ENCODE measurements at places on chromosomes 12 and 14.

DNA sequence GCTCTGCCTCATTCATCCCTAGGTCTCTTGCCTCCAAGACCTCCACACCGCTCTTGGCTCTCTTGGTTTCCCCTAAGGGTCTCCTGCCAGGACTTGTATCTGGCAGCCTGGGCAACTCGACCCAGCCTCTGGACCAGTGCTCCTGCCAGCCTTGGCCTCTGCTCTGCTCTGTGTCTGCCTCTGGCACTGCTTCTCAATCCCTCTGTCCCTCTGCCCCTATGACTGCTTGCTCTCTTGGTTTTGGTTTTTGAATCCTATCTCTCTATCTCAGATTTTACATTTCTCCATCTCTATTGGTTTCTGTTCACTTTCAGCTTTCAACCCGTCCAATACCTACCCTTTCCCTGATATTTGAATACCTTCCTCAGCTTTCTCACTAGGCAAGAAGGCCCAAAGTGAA is 6.3 kb downstream of the ITGA5 start:
- DNase-seq: no peak

DNA sequence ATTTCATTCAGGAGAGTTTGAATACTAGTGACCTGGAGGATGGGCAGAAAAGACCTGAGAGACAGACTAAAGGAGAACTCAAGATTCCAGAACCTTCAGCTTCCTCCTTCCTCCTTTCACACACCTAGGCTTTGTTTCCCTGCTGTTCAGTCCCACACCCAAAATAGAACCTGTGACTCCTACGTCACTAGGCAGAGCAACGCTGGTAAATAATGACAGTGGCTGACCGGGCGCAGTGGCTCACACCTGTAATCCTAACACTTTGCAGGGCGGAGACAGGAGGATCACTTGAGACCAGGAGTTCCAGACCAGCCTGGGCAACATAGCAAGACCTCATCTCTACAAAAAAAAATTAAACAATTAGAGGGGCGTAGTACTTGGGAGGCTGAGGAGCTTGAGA is 166.4 kb upstream of the FKBP4 start:
- DNase-seq: no peak

- DNase-seq: no peak
Observed at GRCh38 chr12:101789171-101789570, 41.6 kb downstream of the GNPTAB start.

DNA sequence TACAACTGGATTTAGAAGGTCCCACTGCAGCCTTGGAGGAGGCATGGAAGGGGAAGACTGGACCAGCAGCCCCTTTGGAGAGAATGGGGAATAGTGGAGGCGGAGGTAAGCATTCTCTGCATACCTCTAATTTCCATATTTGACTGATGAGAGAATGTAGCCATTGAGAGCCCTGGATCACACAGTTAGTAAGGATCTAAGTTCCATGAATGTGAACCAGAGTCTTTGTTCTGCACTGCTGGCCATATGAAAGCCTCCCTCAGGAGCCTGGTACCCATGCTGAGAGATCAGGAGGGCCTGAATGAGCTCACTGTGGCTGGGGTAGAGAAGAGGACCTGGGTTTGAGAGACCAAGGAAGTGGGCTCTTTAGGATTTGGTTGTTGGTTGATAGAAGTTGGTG is 192.1 kb downstream of the TMEM132C start:
- no peak for DNase-seq

- DNase-seq: no peak
Observed at GRCh38 chr14:104517426-104517825, 62.1 kb upstream of the C14orf180 start.

DNA sequence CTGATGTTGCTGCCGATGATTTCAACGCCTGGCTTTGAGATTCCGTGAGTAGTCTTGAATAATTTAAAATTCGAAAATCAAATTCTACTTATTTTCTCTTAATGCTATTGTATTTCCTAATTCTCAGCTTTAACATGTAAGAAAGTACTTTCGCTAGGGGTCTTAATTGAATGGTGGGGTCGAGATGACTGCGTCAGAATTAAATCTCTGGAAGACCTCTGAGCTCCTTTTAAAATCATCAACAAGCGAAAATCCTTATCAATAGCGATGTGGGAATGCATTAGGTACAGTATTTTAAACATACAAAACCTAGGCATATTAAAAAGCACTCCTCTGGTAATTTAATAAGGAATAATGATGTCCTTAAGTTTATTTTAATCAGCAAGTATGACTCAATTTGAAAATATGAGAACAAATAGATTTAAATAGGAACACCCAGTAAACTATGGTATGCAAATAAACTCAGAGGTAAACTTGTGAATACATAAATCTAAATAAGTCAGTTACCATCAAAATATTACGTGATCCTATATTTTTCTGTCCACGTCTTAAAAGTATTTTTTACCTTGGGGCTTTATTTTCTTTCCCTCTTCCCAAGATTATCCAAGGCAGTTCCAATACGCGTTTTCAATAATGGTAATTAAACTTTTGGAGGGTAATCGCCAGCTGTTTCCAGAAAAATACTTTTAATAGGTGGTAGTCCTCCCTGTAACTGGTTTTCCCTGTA is 1.4 kb downstream of the FOXA1 start:
- no peak for DNase-seq

DNA sequence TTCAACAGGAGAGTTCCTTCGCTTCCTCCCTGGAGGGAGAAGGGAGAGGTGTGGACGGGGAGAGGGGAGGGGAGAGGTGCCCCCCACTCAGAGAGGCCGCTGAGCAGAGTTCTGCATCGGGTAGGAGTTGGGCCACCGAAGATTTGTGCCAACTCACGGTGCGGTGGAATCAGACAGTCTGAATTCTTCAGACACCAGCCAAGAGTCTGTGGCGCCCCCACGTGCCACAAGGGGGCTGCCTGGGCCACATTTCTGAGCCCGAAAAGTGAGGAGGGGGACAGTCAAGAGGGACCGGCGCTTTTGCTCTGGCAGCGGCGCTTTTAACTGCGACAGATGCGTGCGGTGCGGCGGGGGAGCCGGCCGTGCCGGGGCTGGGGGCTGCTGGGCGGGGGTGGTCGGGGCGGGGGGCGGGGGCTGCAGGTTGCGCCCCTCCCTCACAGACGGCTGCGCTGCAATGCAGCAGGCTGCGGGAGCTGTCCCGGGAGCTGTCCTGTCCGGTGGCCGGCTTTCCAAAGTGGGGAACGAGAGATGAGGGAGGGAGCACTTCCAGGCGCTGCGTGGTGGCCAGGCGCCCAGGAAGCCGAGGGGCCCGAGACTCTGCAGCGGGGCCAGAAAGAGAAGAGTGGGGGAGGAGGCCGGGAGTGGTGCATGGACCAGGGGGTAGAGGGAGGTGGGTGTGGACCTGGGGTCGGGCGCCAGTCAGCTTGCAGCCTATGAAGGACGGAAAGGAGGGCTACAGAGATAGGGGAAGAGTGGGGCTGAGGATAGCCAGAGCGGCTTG is 975 bp upstream of the RTL1 start:
- DNase-seq: no peak

GRCh38 chr12:132094269-132094891 is 49.7 kb downstream of the DDX51 start:
- no peak for DNase-seq

- DNase-seq: no peak
Observed at GRCh38 chr14:52012635-52013034, 23.3 kb downstream of the RTRAF start.

DNA sequence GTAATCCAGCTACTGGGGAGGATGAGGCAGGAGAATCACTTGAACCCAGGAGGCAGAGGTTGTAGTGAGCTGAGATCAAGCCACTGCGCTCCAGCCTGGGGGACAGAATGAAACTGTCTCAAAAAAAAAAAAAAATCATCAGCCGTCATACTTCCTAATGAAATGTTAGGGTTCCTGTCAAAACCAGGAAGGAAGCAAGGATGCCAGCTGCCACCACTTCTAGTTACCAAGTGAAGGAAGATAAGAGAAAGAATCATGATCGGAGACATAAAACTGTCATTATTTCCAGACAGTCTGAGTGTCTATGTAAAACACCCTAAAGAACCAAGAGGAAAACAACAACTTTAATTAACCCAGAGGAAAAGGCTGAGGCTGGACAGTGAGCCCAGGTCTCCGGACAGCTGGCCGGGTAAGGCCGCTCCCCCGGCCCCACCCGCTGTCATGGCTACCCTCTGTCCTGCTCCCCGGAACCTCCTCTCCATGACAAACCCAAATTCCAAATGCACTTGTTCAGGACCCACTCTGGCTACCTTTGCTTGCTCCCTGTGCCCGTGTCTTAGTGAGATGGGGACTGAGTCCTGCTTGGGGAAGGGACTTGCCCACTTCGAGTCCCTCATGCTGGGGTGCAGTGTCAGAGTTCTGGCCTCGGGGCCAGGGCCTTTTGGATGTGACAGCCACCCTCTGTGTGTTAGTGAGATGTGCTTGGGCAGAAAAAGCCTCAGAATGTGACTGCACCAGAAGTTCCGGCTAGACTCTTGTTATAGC is 29.0 kb downstream of the SLC6A12 start:
- no peak for DNase-seq
